ENCODE measurements at places on chromosomes 12 and 14.

GRCh38 chr14:92937051-92937937, 14.3 kb downstream of the CHGA start:
- no peak for DNase-seq

DNA sequence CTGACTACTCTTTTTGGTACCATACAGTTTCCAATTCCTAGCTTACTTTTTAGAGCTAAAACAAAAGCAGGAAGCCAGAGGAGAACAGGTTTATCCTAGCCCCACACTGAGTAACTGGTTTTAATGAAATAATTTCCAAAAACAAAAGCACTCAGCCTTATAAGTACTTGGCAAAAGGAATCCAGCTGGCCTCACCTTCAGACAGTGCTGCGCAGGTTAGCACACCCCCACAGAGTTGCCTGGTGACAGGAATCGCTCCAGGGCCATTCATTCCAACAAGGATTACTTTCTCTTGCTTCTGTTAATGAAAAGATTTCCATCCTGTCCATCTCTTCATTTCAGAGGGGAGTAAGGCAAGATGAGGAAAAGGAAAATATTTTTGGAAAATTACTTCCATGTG, 84.6 kb downstream of the SCFD1 start:
- DNase-seq, result no peak

- no peak for DNase-seq
Measured at GRCh38 chr12:104371043-104371870, 67.7 kb downstream of the EID3 start.

DNA sequence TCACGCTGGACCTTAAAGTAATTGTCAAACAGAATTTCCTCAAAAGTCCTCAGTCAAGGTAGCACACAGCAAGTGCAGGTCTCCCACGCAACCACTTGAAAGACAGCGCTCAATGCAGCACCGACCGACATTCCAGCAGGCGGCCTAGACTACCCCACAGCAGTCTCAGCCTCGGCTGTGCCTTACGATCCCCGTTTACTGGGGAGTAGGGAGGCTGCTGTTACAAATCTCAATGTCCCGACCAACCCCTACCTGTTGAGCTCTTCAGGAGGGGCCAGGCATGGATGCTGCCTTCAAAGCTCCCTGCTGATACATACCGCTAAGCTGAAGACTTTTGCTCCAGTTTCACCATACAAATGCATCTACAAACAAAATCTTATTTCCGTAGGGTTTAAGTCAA, 21.8 kb downstream of the VPS37B start:
- DNase-seq, result no peak

DNA sequence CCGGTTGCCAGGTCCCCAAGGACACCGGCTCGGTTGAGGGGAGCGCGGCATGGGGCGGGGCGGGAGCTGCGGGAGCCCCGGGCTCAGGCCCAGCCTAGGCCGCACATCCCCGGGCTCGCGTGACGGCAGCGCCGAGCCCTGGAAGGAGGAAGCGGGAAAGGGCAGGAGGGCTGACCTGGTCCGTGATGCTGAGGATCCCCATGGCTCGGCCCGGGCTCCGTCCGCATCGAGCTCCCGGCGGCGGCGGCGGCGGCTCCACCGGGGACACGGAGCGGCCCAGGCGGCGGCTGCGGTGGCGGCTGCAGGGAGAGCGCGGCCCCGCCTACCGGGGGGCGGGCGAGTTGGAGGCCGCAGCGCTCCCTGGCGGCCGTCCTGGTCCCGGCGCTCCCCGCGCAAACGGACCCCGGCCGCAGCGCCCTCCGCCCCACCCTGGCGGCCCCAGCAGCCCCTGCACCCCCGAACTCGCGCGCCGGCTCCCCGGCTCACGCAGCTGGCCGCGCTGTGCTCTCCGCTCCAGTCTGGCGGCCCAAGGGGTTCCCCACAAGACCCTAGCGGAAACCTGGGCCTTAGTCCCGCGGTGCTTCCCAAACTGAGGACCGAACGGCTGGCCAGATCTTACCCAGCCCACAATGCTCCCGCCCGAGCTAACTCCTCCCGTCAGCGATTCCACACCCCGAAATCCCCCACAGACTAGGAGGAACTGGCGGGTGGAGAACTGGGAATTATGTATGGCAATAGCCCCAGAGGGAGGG, at the start of gene ANKRD52:
TSS of gene ANKRD52 (minus strand) at position 317 of the 752 bp plus-strand sequence. CDS start at position 202, 115 bp downstream.
- DNase-seq, result peak; percentile 55

GRCh38 chr14:22002860-22003284, 329.3 kb upstream of the OR4E1 start:
- DNase-seq, result peak; percentile 24

DNA sequence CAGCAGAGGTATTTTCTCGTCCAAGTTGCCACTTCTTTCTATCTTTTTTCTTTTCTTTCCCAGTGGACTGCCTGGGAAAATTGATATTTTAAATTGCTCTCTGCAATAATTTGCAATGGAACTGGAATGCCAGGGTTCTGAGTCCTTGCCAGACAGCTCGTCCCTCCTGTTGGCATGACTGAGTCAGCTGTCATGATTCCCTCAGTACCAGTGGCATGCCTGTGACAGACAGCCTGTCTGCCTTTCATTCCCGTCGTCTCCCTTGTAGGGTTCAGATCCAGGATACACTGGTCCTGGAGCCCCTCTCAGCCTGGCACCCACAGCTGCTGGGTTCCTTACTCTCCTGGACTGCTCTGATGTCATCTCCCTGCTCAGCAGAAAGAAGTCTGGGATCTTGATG, 84.8 kb downstream of the PTPN11 start:
- no peak for DNase-seq

- no peak for DNase-seq
Measured at GRCh38 chr14:22588526-22589095, 413 bp downstream of the DAD1 start.

GRCh38 chr14:23060536-23061260, 3.4 kb upstream of the CDH24 start:
- no peak for DNase-seq

DNA sequence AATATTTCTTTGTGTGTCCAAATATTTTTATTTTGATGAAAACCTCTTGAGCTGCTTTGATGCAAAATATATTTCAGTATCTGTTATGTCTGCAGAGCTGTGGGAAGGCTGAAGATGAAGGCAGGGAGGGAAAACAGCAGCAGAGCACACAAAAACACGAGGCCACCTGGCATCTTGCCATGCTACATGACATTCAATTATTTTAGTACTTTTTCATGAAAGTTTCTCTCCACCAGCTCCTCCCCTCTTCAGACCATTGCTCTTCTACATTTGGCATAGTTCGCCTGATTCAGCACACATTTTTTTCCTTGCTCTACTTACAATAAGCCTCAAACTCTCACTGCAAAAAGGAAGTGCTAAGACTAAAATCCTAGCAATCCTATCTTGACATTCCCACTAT, 4.6 kb upstream of the ALX1 start:
- no peak for DNase-seq

- no peak for DNase-seq
Measured at GRCh38 chr12:50317203-50317602, 33.9 kb upstream of the LIMA1 start.

- DNase-seq, result no peak
Measured at GRCh38 chr12:120936197-120936596, 32.0 kb upstream of the SPPL3 start.

DNA sequence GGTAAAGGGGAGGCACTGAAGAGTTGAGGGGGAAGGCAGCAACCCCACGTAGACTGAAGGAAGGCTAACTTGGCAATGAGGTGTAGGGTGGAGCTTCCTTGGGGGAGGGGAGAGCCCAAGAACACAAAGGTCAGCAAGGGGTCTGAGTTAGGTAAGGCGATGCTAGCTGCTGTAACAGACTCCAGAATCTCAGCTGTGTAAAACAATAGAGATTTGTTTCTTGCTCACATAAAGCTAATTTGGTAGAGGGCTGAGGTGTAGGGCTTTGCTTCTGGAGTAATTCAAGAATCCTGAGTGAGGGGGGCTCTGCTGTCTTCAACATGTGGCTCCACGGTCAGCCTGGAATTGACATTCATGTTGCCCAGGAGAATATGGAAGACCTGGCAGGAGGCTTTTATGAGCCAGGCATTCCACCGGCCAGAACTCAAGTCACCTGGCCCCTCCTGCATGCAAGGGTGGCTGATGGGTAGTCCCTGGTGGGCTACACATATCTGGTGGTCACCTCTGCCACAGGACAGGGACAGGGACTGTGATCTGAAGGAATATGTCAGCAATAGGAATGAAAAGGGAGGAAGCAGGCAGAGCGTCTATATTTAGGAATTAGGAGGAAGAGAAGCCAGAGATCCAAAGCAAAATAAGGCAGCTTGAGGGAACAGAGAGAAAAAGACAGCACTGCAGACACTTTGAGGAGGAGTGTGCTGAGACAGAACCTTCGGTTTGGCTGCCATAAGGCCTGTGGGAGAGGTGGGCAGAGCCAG, 153.7 kb downstream of the ZFP36L1 start:
- DNase-seq, result no peak

- DNase-seq, result no peak
Measured at GRCh38 chr14:66974397-66975025, 214.7 kb upstream of the GARIN2 start.

- DNase-seq, result no peak
Measured at GRCh38 chr14:93824518-93825234, 36.4 kb upstream of the PRIMA1 start.

- DNase-seq, result no peak
Measured at GRCh38 chr12:81541121-81541520, 218.0 kb downstream of the PPFIA2 start.

GRCh38 chr12:48311313-48311712, 39.4 kb downstream of the ZNF641 start:
- no peak for DNase-seq

DNA sequence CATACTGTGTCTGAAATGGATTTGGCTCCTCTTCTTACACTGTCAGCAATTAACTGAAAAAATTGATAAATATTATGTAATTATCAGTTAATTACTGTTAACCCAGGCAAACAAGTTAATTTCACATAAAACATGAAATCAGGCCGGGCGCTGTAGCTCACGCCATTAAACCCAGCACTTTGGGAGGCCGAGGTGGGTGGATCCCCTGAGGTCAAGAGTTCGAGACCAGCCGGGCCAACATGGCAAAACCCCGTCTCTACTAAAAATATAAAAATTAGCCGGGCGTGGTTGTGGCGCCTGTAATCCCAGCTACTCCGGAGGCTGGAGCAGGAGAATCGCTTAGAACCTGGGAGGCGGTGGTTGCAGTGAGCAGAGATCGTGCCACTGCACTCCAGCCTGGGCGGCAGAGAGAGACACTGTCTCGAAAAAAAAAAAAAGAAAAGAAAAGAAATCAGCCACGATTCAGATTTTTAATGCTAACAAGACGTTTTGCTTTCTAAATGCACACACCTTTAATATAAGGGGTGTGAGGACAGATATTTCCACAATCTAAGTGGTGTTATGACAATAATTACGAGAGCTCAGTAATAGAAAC, 473 bp upstream of the TMEM19 start:
- no peak for DNase-seq

DNA sequence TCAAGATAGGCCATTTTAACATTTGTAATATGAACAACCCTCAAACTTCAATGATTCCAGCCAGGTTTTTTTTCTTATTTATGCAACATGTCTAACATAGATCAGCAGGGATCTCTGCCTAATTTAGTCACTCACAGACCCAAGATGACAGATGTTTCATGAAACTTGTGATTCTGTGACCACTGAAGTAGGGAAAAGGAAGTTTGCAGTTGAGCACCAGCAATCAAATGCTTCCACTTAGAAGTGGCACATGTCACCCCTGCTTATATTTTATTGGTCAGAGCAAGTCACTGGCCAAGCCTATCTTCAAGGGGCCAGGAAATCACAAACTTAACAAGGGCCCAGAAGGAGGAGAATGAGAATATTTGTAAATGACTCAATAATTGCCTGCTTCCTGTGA, 150.6 kb downstream of the BCAT1 start:
- DNase-seq, result no peak

- no peak for DNase-seq
Measured at GRCh38 chr14:87990682-87991081, 2.3 kb downstream of the GALC start.

GRCh38 chr12:673849-674248, 10.6 kb upstream of the NINJ2 start:
- DNase-seq, result no peak

GRCh38 chr12:42790761-42791151, 201.2 kb upstream of the PRICKLE1 start:
- no peak for DNase-seq
